ENCODE measurements at places on chromosomes 5 and 9.

DNA sequence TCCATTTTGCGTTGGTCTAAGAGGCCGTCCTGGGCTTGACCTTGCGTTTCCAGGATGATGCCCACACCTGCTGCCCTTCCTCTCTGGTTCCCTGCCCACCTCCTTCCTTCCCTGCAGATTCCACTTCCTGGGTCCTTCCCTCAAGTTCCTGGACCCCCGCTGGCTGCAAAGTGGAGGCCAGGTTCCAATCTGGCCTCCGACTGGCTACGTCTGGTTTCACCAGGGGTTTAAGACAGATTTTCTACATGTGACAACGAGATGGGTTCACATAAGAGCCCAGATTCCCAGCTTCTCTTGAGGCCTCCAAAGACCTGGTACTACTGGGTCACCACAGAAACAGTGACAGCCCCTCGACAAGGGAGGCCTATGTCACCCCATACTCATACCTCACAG, 2.1 kb downstream of the MGAT4B start:
- DNase-seq: no peak

- DNase-seq: no peak
These were observed 362.3 kb upstream of the KIF2A start for GRCh38 chr5:61943713-61944112.

DNA sequence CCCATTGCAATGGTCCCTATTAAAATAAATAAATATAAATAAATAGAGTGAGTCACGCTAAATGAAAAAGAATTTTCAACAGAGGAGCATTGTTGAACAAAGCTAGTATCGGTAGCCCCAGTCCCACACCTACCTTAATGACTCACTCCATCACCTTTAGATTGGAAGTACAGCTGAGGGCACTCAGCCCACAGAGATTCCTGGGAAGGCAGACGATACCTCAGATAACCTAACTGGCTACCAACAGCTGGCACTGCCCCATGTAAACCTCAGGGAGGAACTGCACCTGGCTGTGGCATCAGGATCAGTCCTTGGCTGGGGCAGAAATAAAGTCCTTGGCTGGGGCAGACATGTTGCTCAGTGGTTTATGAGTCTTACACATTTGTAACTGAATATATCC, 49.3 kb downstream of the SPRY4 start:
- DNase-seq: no peak

- no peak for DNase-seq
These were observed 17.5 kb downstream of the PSD2 start for GRCh38 chr5:139812836-139813805.

DNA sequence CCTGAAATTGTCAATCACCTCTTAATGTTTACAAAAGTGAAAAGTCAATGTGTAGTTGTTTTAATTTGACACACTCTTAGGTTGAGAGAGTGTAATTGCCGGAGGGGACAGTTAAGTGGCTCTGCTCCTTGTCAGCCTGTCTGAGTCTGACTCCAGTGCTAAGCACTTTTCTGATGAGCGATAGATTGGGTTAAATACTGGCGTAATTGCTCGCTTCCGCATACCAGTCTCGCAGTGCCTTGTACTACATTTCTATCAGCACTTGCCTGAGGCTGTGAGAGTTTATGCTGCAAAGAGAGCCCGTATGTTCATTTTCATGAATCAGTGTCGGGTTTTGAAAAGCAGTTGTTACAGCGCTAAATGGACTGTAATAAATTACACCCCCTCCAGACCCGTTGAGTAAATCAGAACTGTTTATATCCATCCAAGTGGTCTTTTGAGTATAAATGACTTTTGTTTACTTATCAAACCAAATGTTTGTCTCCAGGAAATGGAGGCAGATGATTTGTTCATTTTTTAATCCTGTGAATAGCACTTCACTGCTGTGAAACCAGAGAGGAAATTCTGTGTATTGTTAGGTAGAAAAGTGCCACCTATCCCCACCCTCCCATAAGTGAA, 41.0 kb upstream of the DMRT3 start:
- DNase-seq: no peak

DNA sequence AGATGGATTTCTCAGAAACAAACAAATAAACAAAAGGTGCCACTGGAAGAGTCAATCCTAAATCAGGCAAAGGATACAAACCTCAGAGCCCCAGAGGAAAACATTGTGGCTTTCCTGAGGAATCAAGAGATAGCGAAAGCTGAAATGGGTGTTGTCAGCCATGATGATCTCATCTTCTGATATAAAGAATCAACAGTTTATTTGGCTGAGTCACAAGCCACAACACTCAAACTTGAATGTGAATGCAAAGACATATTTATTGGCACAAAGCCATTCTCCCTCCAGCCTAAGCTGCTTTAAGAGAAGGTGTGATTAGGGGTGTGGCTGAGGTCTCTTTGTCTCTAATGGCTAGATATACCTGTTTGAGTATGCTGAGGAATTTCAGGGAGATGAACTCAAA, 73.3 kb upstream of the NREP start:
- no peak for DNase-seq

- DNase-seq: no peak
These were observed 7.9 kb upstream of the FIBCD1 start for GRCh38 chr9:130946766-130947617.

DNA sequence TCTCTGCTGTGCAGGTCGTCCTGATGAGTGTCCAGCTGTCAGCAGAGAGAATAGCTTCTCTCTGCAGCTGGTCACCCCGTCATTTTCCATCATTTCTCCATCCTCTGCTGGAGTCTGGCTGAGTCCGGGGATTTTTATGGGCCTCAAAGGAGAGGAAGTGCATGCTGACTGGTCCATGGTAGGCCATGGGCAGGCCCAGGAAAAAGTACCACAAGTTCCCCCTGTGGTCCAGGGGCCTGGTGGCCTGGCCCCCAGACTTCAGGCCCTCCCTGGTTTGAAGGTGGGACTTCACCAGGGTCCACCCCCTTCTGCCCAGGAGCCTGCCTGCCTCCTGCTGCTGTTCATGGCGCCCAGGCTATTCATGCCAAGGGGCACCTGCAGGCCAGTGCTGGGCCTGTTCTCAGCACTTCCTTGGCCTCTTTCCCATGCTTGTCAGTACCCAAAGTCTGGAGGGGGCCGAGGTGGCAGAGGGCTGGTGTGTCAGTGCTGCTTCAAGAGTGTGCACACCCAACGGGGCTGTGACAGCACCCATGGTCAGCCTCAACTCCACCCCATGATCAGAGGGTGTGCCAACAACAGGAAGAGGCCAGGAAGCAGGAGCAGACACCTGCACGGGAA, 7.3 kb upstream of the MTMR12 start:
- DNase-seq: no peak

DNA sequence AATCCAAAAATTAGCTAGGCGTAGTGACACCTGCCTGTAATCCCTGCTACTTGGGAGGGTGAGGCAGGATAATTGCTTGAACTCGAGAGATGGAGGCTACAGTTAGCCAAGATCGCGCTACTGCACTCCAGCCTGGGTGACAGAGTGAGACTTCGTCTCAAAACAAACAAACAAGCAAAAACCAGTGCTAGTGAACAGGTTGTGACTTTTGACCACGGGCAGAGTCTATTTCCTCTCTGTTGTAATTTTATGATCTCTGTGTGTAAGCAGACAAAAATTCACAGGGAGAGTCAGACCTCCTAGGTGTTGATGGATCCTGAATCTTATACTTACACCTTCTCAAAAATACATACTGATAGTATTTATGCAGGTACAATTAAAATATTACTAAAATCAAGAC, 65.8 kb downstream of the SPEF2 start:
- DNase-seq: no peak

DNA sequence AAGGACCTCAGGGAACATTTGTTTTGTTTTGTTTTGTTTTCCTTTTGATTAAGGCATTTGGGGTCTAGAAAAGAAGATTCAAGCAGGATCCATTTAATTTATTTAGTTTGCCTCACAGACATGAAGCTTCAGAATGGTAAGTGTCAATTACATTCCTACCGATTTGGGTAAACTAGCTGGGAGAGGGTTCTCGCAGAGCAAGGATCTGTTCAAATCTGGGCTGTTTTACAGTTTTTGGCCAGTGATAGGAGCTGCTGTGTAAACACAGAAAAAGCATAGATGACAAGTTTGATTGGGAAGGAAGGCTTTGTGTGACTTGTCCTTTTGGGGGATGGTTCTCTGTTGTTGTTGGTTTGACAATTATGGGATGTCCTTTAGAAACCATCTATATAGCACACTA, 470.3 kb upstream of the WWC1 start:
- DNase-seq: no peak

GRCh38 chr9:134324359-134325095, 1.7 kb upstream of the RXRA start:
- DNase-seq: no peak

- DNase-seq: no peak
These were observed 22.4 kb downstream of the GNAQ start for GRCh38 chr9:78009186-78009585.

- no peak for DNase-seq
These were observed 20.1 kb upstream of the FCN2 start for GRCh38 chr9:134860510-134860909.

DNA sequence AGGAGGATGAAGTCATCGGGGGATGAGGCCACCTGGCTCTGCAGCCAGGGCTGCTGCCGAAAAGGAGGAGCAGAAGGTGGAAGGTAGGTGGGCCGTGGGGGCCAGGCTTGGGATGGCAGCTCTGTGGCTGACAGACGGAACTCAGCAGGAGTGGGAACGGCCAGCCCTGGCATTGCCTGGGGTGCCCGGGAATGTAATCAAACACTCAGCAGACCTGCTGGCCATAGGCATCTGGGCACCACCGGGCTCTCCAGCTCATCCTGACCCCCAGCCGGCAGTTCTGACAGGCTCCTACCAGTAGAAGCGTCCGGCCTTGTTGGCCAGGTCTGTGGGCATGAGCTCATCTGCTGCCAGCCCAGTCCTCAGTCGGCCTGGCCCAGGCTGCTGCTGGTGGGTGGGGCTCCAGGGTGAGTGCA, 4.3 kb upstream of the FAT2 start:
- no peak for DNase-seq

DNA sequence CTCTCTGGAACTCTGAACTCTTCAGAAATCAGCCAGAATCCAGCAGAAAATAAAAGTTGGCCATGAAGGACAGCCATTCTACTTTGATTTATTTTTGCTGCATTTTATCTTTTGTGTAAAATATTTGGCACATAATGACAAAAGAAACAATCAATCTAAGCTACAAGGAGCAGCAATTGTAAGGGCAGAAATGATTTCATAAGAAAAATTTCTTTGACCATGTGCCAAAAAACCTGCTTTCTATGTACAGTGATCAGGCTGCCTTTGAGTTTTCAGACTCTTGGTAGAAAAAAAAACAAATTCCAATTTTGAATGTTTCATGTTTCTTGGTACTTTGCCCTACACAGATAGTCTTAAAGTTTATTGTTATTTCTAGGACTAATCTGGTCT, 69.8 kb upstream of the SLC1A3 start:
- DNase-seq: no peak

DNA sequence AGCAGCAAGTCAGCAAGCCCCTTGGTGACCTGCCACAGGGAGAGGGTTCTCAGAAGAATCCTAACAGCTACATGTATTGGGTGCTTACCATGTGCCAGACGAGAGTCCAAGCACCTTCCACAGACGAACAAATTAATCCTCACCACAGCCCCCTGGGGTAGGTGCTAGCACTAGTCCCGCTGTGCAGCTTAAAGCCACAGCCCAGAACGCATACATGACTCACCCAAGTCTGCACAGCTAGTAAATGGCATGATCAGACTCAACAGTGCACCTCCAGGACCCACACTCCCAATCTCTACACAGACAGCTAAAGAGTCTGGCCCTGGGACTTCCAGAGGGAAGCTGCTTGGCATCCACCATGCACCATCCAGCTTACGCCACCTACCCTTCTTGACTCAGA, 111.5 kb downstream of the PAX5 start:
- DNase-seq: no peak

- DNase-seq: no peak
These were observed 30.7 kb upstream of the IL31RA start for GRCh38 chr5:55820488-55820887.

- no peak for DNase-seq
These were observed 58.8 kb upstream of the DHFR start for GRCh38 chr5:80713631-80714030.

DNA sequence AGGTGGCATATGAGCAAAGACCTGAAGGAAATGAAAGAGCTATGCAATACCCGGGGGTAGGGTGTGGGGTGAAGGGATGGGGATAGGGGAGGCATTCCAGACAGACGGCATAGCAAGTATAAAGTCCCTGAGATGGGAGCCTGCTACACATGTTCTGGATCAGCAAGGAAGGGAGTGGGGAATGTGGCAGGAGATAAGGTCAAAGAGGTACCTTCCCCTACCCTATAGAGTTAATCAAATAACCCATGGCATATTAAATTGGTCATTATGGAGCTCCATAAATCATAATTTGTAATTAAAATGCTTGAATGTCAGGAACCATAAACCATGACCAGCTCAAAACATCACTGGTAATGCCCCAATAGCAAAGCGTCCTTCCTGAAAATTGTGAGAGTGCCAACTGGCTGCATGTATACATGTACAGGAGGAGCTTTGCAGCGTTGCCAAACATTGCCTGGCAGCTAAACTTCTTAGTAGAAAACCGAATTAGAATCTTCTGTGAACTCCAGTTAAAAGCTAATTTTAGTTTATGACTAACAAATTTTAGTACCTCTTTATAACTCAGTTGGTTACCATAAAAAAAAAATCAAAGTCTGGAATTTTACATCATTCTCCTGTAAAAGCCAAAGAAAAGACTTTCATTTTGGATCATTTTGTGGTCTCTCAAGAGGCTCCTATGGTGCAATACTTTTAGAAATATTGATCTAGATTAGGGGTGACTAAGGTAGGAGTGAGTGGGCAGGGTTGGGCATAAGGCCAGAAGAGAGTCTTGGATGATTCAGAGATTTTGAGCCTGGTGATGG, 4.7 kb downstream of the DNAI1 start:
- DNase-seq: no peak

- DNase-seq: no peak
These were observed 102.5 kb upstream of the DHFR start for GRCh38 chr5:80757290-80757689.

DNA sequence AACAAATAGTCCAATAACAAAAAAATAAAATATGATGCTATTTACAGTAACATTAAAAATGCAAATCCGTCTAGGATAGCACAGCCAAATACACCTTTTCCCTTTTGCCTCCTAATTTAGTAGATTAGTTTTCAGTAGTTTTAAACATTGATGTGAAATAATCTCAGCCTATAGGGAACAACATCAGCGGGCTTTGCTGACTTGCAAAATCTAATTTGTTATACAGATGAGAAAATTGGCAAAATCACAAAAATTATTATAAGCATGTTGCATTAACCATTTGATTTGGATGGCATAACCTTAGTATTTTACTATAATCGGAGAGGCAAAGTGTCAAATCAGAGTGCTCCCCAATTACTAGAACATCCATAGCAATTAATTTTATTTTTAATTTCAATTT, 563.5 kb downstream of the CDH18 start:
- DNase-seq: no peak

Measured in stimulated activated CD4-positive, alpha-beta T cell treated with anti-CD3 and anti-CD28 coated beads, Interleukin-1b, Interleukin-23, amount 100 ng/mL, for 1 hour (primary cell).